ENCODE measurements at places on chromosomes 2 and 18. TPM values are rescaled to one million over a fixed set of nuclear protein-coding genes. Genes with fewer than 3 reads are reported as not detected.

DAW1 gene
- total RNA-seq, result not detected

GRCh38 chr2:171210216-171210863, 49.6 kb upstream of the TLK1 start:
- no peak for DNase-seq

CGREF1 gene
- 1.3 TPM for total RNA-seq

- DNase-seq, result no peak
Observed at GRCh38 chr2:212941361-212941760, 210.1 kb downstream of the IKZF2 start.

DNA sequence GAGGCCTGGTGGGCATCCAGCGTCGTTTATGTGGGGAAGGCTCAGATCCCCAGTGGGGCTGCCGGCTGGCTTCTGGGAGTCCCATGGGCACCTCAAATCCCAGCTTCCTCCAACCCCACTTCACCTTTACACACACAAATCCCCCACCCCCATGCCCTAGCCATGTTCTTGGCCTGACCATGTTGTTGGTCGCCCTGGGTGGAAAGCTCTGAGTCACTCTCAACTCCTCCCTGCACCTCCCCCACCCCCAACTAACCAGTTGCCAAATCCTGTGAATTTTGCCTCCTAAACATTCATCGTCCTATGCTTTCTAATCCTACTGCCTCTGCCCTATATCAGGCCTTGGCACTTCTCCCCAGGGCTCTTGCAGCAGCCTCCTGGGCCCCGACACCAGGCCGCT, 6.4 kb downstream of the TNS1 start:
- no peak for DNase-seq

DNA sequence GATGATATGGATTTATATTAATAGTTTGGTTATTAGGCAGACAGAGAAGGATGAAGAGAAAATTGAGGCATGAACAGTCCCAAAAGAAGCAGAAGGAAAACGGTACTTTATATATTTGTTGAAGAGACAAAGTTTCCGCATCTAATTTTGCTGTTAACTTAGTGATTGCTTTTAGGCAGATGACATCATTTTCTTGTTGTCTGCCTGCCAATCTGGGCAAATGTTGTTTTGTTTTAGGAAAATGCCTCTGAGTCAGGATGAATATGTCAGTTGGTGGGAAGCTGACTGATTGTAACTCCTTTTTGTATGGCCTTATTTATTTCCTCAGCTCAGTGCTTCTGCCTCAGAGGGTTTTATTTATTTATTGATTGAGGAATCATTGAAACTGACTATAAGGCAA, 52.5 kb upstream of the CAVIN2 start:
- no peak for DNase-seq

DNA sequence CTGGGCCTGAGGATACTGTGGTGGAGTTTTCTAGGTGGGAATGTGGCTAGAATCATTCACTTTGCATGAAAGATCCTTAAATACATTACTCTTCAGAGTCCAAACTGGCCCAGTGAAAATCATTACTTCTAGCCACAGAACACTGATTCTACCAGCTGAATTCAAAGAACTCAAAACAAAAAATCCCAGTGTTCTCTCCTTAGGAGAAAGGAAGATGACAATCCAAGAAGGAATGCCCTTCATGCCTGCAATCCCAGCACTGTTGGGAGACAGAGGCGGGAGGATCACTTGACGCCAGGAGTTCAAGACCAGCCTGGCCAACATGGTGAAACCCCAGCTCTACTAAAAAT, 35.2 kb downstream of the FAM228A start:
- no peak for DNase-seq

- no peak for DNase-seq
Observed at GRCh38 chr2:9680082-9680481, 49.3 kb upstream of the YWHAQ start.

SPP2 gene
- total RNA-seq, result not detected

DNA sequence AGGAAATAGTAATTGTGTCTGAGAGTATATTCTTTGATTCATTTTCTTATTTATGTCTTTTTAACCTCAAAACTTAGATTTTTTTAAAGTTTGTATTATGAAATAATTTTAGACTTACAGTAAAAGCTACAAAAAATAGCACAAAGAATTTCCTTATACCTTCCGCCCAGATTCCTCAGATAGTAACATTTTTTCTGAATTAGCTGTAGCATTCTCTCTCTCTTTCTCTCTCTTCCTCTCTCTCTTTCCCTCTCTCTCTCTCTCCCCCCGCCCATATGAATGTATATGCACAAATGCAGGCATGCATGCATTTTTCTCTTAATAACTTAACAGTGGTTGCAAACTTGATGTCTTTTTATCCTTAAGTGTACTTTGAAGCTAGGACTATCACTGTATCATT, 361.1 kb upstream of the NRP2 start:
- DNase-seq, result no peak

- DNase-seq, result no peak
Observed at GRCh38 chr2:71945603-71945959, 202.1 kb downstream of the CYP26B1 start.

CENPA gene
- total RNA-seq, result 4.7 TPM

DNA sequence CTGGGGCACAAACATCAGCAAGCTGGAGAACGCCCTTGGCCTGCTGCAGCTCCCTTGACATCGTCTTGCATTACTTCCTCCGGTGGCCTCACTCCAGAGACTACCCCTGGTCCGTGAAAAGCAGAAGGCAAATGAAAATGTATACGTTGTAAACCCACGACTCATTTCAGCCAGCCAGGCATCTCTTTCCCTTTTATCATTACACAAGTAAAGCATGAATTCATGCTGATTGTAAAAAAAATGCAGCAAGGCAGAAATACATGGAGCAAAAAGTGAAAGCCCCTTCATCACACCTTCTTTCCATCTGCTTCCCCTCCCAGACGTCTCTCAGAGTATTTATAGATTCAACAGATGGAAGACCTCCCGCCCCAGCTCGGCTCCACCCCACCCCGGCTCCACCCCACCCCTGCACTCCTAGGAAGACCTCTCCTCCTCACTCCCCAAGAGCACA, 41.6 kb upstream of the RALBP1 start:
- peak; percentile 56 for DNase-seq

DNA sequence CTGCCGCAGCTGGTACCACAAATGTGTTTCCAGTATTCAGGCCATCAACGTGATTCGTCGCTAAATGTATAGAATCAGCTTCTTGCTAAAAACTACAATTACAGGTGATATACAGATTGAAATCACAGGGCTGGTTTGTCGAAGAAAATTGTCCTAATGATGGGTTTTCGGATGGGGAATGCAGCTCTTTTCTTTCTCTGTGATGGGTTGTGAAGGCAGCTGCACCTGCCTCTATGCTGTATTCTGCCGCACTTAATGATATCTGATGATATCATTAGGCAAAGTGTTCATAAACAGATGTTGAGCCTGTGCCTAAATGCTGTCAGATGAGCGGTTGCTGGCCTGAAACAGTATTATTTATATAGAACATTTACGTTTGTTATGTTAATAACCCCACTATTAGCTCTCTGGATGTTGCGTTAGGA, 218.1 kb downstream of the ARHGAP15 start:
- DNase-seq, result no peak

GRCh38 chr18:22632191-22632590, 214.5 kb upstream of the CTAGE1 start:
- no peak for DNase-seq

SRD5A2 gene
- total RNA-seq, result not detected

ATP6V1B1 gene
- not detected for total RNA-seq

DNA sequence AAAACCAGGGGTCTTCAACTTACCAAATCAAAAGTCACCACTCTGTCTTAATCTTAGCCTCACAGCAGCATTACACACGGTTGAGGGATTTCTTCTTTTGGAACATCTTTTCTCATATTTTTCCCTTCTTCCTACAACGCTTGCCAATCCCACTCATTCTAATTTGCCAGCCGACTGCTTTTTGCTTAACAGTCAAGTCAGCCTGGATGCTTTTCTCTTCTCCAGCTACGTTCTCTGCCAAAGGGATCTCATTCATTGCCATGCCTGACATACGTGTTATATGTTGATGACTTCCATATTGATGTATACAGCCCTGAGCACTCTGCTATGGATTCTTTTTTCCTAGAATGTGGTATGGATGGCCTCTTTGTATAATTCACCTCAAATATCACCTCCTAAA, 37.3 kb downstream of the CDH19 start:
- no peak for DNase-seq

IL1B gene
- total RNA-seq, result not detected

- no peak for DNase-seq
Observed at GRCh38 chr2:54858021-54858681, 134.7 kb downstream of the EML6 start.

CDK15 gene
- 0.61 TPM for total RNA-seq

C1QL2 gene
- not detected for total RNA-seq

MARS2 gene
- total RNA-seq, result 5.6 TPM

- DNase-seq, result no peak
Observed at GRCh38 chr18:2961821-2962220, 51.1 kb downstream of the LPIN2 start.

DNA sequence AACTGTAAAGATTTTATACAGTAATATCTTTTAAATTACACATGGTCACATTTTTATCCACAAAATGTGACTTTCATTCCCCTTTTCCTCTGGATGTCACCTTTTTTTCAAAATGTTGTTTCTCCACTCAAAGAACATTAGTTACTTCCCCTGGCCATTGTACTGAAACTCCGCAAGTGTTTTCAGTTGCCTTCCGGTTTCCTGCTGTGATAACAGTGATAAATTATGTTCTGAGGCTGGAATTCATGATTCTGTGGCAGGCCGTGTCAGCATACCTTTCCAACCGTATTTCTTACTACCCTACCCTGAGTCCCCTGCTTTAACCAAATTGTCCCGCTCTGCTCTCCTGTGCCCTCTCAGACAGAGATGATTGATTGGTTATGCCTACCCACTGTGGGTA, 53.5 kb downstream of the MGAT5 start:
- DNase-seq, result no peak

MYOM1 gene
- total RNA-seq, result 1.3 TPM

DNA sequence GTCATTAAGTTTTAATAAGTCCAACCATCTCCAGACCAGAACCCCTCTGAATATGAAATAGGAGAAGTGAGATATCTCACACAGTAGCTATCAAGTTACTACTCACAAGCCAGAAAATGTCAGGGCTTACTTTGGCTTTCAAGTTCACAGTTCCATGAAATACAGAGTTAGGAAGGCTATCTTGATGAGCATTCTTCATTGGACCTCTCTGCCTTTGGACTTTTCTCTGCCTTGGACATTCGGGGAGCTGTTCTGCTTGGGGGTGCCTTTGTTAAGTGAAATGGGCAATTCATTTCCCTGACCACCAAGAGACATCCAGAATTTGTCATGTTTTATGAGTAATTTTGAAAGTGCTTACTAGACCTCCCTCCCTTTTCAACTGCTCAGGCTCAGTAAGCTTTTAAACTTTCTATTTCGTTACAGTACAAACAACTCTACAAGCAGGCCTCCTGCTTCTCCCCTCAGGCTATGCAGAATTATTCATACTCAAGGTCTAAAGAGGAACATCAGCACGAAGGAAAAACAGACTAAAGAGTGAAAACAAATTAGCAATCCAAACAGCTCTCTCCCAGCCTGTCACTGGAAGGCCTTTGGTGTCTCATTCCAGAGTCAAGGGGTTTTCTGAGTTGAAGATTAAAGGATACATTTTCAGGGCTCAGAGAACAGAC, 95.3 kb downstream of the MREG start:
- DNase-seq, result no peak

CD8B gene
- not detected for total RNA-seq

DNA sequence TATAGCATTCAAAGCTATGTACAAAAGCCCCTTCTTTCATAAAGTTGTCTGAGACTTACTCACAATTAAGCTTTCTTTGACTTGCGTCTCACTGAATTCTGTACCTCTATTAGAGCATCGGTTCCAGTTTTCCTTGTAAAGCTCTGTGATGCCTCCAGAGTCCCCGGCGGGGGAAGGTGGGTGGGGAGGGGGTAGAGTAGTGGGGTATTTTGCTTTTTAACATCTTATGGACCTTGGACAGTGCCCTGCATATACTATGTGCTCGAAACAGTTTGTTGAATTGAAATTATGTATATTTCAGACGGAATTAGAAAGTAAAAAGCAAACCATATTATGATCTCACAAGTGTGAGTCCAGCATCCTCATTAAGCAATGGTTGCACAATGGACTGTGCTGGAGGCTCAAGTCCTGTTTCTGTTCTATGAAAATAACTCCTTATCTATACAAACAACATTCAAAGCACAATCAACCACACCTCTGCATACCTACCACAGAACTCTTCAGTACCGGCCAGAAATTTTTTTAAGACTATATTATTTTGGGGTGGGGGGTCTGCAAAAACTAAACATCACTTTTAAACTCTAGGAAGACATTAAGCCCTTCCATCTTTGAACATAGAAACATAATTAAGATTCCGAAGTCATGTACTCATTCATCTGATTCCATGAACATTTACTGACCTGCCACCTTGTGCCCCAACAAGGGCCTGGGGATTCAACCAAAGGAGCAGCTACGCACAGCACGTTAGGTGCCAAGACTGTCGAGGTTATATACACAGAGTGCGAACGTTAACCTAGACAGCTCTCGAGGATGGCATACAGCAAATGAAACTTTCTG, 908 bp downstream of the STAT1 start:
- DNase-seq, result no peak

QPCT gene
- total RNA-seq, result 7.4 TPM

- DNase-seq, result peak; percentile 48
Observed at GRCh38 chr2:46298522-46299353, 1.5 kb downstream of the EPAS1 start.

DNA sequence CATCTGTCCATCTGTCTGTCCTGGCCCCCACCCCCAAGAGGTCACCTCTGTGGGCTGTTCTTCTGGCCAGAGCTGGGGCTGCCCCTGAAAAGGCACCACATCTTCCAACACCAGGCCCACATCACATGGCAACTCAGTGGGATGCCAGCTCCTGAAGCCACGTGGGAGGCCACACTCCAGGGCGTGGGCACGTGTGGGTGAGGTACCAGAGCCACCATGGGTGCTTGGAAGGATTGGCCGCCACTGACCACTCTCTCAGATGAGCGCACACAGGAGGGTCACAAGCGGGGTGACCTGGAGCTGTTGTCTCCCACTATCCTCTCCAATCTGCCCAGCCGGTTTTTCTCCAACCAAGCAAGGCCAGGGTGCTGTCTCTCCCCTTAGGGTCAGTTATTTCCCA, 197.9 kb downstream of the TFCP2L1 start:
- DNase-seq, result no peak

GRCh38 chr18:59846814-59847490, 52.8 kb upstream of the PMAIP1 start:
- no peak for DNase-seq

TDRD15 gene
- not detected for total RNA-seq

GRCh38 chr2:241273210-241274020, 42.1 kb downstream of the HDLBP start:
- no peak for DNase-seq

Measured in glutamatergic neuron (in vitro differentiated cells).